ENCODE measurements at places on chromosomes 12 and 14.
A peak's percentile ranks its signal among the peaks of the same experiment; 100 is the strongest.

- no peak for DNase-seq
Observed at GRCh38 chr12:82090165-82090564, 268.0 kb downstream of the CCDC59 start.

- no peak for DNase-seq
Observed at GRCh38 chr14:42510071-42510470, 903.4 kb downstream of the LRFN5 start.

DNA sequence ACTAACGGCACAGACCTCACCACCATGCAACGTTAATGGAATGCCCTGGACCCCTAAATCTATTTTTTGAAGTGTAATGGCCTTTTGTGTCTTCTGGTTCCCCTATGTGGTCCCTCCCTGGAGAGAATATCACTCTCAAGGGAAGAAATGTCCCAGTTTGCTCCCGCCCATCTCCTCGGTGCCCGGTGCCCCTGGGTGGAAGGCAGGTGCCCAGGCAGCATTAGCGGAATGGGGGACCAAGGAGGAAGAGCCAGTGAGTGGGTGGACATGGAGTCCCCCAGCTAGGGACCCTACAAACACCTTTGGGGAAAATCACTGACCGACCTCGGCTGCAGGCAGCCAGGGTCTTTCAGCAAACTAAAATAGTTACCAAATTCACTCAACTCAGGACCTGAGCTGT lies 212.1 kb upstream of the RTL1 start:
- DNase-seq, result no peak

DNA sequence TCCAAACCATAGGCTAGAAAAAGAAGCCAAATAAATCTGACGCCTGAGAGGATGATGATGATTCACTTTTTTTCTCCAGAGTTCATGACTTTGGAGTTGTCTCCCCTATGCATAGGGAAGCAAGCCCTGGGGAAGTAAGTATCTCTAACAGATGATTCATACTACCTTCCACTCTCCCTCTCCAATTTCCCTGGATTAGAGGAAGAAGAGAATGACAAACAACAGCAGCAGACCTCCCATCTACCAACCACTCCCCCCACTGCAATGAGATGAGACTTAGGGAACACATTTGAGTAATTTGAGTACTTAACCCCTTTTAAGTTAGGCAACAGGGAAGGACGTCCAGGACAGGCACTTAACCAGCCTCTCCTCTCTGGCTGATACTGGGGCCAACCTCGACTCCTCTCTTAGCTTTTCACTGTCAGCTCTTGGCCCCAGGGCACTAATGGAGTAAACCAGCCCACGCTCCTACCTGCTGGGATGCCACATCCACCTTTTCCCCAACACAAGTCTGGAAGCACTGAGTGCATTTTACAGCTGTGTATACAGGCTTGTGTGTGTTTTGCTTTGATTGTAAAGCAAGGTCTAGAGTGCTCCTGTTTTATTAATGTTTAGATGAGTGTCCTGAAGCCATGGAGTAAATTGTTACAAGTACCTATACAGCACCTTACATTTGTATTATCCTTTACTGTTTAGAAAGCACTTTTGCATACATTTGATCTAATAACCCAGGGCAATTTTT lies 180.7 kb downstream of the PHLDA1 start:
- peak; percentile 62 for DNase-seq

- DNase-seq, result no peak
Observed at GRCh38 chr14:58659846-58660245, 22.1 kb downstream of the DACT1 start.

DNA sequence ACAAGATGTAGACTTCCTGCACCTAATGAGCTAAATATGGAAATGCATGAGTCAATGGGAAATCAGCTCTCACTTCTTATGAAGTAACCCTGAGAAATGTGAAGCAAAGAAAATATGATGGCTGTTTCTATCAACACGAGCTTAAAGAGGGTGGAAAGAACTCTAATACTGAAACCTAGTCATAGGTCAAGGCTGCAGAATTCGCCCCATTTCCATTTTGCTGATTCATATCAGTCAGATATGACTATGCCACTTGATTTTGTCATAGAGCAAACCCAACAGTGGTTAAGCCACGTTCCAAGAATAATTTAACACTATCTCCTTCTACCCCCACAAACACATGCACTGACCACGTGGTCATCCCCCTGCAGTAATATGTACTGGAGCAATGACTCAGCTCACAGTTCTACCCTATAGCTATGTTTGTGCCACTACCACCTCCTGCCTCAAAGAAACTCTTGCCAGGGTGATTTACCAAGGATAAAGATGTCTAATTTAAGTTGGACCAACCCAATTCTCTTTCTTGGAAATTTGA lies 157.5 kb downstream of the TMTC3 start:
- peak; percentile 97 for DNase-seq

- DNase-seq, result no peak
Observed at GRCh38 chr12:53676656-53677015, 753 bp upstream of the ATP5MC2 start.

DNA sequence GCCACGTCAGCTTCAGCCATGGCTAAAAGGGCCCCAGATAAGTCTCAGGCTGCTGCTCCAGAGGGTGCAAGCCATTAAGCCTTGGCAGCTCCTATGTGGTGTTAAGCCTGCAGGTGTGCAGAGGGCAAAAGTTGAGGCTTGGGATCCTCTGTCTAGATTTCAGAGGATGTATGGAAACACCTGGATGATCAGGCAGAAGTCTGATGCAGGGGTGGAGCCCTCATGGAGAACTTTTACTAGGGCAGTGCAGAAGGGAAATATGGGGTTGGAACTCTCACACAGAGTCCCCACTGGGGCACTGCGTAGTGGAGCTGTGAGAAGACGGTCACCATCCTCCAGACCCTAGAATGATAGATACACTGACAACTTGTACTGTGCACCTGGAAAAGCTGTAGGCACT lies 47.9 kb downstream of the SDR9C7 start:
- DNase-seq, result no peak

GRCh38 chr12:25655702-25656101 lies 102.6 kb upstream of the LMNTD1 start:
- DNase-seq, result no peak

GRCh38 chr12:60752589-60752988 lies 1156.8 kb downstream of the SLC16A7 start:
- DNase-seq, result no peak

DNA sequence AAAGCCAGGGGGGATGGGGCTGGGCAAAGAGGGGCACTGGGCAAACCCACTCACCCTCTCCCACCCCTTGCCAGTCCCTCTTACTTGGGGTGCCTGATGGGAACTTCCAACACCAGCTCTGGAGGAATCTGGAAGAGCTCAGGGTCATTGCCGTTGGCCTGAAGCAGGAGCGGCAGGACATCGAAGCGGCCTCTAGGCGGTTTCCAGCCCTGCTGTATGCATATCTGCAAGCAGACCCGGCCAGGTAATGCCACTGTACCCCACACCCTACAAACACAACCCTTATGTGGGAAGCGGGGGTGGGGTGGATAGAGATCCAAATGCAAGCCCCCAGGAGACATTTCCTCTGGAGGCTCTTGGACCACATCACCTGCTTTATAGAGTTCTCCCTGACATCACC lies 83.6 kb downstream of the NOS1 start:
- DNase-seq, result no peak

GRCh38 chr12:14264778-14265177 lies 100.7 kb upstream of the ATF7IP start:
- no peak for DNase-seq

DNA sequence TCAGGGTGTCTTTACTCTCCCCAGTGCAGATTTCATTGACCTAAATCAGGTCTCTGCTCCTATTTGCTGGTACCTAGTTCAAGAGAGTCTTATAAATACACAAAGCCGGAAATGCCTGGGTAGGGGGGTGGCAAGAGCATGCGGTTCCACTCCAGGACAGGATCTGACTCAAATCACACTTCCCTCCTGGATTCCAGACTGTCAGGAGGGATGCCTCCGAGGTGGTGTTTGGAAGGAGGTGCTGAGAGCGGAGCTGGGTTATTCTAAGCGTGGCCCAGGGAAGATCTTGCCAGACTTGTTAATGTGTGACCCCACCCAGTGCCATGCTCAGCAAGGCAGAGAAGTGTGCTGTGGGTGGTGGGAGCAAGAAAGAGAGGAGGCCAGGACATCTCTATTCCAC lies 49.8 kb downstream of the B4GALNT3 start:
- no peak for DNase-seq

DNA sequence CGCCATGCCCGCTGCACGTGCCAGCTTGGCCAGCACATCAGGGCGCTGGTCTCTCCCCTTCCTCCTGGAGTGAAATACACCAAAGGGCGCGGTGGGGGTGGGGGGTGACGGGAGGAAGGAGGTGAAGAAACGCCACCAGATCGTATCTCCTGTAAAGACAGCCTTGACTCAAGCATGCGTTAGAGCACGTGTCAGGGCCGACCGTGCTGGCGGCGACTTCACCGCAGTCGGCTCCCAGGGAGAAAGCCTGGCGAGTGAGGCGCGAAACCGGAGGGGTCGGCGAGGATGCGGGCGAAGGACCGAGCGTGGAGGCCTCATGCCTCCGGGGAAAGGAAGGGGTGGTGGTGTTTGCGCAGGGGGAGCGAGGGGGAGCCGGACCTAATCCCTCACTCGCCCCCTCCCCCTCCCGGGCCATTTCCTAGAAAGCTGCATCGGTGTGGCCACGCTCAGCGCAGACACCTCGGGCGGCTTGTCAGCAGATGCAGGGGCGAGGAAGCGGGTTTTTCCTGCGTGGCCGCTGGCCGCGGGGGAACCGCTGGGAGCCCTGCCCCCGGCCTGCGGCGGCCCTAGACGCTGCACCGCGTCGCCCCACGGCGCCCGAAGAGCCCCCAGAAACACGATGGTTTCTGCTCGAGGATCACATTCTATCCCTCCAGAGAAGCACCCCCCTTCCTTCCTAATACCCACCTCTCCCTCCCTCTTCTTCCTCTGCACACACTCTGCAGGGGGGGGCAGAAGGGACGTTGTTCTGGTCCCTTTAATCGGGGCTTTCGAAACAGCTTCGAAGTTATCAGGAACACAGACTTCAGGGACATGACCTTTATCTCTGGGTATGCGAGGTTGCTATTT lies 914 bp upstream of the CCND2 start:
- DNase-seq, result no peak

GRCh38 chr14:96951511-96951910 lies 154.3 kb downstream of the VRK1 start:
- DNase-seq, result no peak

GRCh38 chr12:96606644-96607043 lies 117.3 kb downstream of the CFAP54 start:
- DNase-seq, result no peak

- DNase-seq, result no peak
Observed at GRCh38 chr12:8692573-8692972, 5.2 kb upstream of the RIMKLB start.

- DNase-seq, result no peak
Observed at GRCh38 chr12:13386323-13387039, 190.0 kb downstream of the EMP1 start.

GRCh38 chr12:131368668-131369071 lies 342.2 kb upstream of the SFSWAP start:
- no peak for DNase-seq

DNA sequence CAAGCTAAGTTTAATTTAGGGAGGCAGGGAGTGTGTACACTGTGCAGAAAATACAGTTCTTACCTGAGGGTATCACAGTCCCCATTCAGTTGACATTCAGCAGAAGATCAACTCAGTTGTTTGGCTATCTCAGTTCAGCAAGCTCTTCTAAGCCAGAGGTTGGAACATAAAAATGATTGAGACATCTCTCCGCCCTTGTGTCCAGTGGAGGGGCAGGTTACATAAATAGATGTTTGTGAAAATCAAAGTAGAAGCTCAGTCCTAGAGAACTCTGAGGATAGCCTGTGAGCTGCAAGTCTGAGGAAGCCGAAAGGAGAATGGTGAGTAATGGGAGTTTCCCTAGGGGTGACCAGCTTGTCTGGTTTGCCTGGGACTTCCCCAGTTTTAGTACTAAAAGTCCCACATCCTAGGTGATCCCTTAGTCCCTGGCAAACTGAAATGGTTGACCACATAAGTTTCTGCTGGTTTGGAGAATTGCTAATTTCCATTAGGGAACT lies 251.4 kb upstream of the ATP2B1 start:
- no peak for DNase-seq

DNA sequence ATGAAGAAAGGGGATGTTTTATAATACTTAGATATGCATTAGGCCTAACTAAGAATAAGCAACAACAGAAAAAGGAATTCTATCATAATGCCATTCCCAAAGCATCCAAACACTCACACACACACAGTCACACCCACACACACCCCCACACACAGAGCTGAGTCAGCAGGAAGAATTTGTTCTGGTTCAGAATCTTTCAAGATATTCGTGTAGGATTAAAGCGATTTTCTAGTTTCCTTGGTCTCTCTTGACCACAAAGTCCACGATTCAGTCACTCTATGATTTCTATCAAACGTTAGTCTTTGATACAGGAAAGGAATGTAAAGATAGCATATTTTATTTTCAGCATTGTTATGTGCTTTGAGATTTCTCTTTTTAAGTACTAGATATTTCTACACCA lies 382.6 kb upstream of the DCN start:
- DNase-seq, result no peak

DNA sequence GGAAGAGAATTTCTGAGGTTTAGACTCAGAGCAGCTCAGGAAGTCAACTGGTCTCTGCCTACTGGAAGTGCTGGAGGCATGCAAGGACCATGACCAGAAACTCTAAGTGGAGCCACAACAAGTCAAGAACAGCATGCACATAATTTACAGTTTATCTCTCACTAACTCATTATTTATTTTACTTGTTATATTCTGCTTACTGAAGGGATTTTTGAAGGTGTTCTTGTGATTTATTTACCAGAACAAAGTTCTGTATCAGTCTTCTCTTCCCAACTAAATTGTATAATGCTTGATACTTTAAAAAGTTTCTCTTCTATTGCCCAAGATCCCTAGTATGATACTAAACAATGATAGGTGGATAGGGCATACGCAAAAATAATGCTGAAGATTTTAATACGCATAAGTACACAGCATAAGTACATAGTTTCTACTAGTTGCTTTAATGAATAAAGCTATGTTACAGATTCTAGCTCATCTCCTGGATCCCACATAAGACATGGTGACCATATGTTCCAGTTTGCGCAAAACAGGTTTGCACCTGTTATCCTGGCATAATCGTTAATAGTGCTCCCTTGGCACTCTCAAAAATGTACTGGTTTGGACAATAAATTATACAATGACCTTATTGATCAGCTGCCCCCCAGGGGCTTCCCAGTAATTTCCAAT lies 11.6 kb upstream of the SPTB start:
- DNase-seq, result no peak

All from fibroblast of skin of left quadriceps (primary cell).